ENCODE measurements at places on chromosomes 2 and 18.

DNA sequence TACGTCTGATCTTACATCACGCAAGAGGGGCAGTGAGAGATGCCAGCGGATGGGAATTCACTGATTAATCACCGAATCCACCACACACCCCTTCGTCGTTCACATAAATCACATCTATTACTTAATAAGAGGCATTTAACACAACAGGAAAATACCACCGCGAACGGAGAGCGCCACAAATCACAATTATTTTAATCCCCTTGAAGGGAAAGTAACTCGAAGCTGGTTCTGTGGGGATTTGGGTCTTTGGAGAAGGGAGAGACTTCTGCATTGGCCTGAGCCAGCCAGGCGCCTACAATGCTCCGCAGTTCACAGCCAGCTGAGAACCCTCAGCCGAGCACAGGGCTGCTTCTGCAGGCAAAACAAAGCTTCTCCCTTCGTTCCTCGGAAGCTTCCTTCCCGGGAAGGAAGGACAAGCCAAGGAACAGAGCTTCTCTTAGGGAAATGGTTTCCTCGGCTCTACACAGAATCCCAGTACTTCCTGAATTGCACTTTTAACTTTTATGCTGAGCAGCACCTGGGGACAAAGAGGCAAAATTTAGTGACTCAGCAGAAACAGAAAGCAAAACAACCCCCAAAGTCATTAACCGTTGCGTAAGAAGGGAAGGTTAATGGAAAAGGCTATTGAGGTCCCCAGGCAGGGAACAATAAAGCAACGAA, at the start of gene LRP1B:
Gene LRP1B (minus strand): TSS at position 7 of the 660 bp plus-strand sequence. CDS start 287 bp downstream, outside the sequence.
- no peak for DNase-seq

GRCh38 chr2:74107071-74107470, 40.6 kb downstream of the BOLA3 start:
- no peak for DNase-seq

DNA sequence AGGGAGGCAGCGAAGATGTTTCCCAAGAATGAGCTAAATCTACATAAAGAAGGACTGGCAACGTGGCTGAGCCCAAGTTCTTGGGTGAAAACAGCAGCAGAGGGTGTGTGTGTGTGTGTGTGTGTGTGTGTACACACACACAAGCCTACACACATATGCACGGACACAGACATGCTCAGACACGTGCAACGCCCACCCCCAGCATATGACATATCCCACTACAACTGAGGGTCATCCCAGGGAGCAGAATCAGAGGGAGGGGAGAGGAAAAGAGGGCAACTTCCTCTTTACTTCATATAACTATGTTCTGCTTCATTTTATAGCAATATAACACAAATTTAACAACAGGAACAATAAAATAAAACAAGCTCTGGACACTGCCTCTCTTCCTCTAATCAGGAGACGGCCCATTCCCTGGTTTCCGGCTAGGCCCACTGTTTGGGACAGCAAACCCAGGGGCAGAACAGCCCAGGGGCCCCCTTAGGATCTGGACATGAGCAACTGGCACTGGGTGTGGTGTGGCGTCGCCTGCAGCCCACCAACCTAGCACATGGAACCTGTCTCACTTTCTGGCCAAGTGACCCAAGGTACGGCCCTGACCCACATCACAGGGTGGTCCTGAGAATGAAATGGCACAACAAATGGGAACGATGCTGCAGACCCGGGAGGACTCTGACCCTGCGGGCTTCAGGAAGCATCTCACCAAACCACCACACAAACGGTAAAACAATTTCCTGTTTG, 25.0 kb downstream of the FAM178B start:
- DNase-seq, result no peak

GRCh38 chr2:42793334-42794270, 1.2 kb upstream of the HAAO start:
- DNase-seq, result no peak

- DNase-seq, result no peak
Measured at GRCh38 chr2:20129331-20130159, 78.1 kb upstream of the LAPTM4A start.

DNA sequence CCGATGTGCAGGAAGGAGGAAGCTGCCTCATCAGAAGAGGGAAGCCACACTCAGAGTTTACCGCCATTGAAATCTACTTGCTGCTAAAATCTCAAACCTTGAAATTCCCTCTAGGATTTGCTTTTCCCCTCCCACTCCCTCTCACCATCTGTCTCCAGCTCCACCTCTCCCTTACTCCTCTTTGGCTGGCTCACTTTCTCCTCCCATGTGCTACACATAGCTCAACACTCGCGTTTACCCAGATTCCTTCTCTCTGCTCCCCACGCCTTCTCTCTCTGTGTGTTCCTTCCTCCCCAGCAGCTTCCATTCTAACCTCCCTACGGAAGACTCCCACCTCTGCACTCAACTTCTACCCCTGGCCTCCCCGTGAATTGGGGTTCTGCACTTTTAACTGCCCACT, 143.1 kb downstream of the DNER start:
- DNase-seq, result no peak

DNA sequence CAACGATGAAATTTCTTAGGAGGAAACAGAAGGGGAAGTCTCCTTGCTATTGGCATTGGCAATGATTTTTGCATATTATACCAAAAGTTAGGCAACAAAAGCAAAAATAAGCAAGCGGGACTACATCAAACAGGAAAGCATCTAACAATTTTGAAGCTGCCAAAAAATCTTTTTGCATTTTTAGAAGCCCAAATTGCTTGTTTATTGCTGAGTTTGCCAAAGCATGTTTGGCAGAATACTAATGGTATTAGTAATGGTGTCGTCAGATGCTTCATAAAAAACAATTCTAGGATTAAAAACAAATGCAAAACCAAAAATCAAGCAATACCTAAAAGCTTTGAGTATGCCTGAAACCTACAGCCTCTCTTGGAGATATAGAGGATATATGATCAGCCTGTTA, 80.0 kb downstream of the GALR1 start:
- DNase-seq, result no peak

DNA sequence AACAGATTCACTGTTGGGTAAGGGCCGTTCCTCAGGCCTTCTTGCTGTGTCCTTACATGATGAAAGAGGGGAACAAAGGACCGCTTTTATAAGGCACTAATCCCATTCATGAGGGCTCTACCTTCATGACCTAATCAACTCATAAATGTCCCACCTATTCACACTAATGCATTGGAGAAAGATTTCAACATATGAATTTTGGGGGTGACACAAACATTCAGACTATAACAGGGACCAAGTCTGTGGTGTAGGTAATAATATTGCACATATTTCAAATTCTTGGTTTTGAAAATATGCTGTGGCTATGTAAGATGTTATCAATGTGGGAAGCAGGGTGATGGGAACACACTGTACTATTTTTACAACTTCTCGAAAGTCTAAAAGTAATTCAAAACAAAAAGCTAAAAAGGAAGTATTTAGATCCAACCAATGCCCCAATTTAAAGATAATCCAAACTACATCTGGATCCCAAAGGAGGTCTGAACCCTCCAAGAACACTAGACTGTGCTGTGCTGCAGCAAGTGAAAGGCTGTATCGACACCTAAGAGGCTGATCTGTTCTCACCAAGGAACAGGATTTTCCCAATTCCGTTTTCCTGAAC, 82.4 kb upstream of the TGIF1 start:
- DNase-seq, result no peak
